Panc1 (cell line): ENCODE measurements at places on chromosomes 2 and 18.

GRCh38 chr2:147980940-147981528, 39.5 kb downstream of the ORC4 start:
- H3K4me3 ChIP-seq = no peak overlapping the region
- H3K27ac ChIP-seq = no peak overlapping the region
- H3K4me1 ChIP-seq = no peaks in the 10 kb centered on the region
- H3K36me3 ChIP-seq = no peaks in the 10 kb centered on the region

- H3K27ac ChIP-seq = no peak overlapping the region
- 0 out of 2 replicates have a peak, but pooled peaks cover 2% of the 10 kb centered on the region for H3K4me1 ChIP-seq
- DNase-seq = no peak
- no peak overlapping the region for H3K4me3 ChIP-seq
- H3K36me3 ChIP-seq = no peaks in the 10 kb centered on the region
Measured at GRCh38 chr2:236117401-236117800, 50.8 kb downstream of the GBX2 start.

DNA sequence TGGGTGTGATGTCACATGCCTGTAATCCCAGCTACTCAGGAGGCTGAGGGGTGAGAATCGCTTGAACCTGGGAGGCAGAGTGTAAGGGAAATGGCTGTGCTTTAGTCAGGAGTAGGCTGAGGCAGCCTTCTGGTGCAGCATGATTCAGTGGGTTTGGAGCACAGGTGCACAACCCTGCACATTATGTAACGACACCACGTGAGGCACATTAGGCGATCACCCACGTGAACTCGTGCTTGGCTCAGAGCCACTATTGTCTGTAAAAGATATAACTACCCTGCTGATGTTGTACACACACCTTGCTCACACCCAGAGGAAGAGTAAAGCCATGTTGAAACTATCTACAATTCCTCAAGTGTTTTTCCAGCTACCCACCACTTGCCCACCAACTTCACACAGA, 54.8 kb upstream of the ZC3H15 start:
- H3K4me1 ChIP-seq = no peaks in the 10 kb centered on the region
- no peak for DNase-seq
- no peak overlapping the region for H3K27ac ChIP-seq
- no peaks in the 10 kb centered on the region for H3K36me3 ChIP-seq
- no peak overlapping the region for H3K4me3 ChIP-seq

DNA sequence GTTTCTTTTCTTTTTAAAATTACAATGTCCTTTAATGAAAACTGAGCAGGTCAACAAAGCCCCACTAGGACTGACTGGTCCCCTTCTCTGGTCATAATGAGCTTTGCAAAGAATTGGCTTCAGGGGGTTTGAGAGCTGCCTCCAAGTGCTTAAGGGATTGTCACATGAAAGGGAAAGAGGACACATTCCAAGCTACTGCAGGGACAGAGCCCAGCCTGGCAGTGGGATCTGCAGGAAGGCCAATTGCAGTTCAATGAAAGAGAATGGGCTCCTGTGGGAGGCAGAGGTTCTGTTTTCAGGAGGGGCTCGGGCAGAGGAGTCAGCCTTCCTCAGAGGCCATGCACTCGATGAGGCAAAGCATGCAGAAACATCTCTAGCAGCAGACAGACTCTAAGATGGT, 84.1 kb upstream of the ACKR3 start:
- H3K36me3 ChIP-seq = no peaks in the 10 kb centered on the region
- H3K27me3 ChIP-seq = 0 out of 2 replicates have a peak, but pooled peaks cover 4% of the 10 kb centered on the region
- H3K4me1 ChIP-seq = no peaks in the 10 kb centered on the region
- H3K4me3 ChIP-seq = no peak overlapping the region

DNA sequence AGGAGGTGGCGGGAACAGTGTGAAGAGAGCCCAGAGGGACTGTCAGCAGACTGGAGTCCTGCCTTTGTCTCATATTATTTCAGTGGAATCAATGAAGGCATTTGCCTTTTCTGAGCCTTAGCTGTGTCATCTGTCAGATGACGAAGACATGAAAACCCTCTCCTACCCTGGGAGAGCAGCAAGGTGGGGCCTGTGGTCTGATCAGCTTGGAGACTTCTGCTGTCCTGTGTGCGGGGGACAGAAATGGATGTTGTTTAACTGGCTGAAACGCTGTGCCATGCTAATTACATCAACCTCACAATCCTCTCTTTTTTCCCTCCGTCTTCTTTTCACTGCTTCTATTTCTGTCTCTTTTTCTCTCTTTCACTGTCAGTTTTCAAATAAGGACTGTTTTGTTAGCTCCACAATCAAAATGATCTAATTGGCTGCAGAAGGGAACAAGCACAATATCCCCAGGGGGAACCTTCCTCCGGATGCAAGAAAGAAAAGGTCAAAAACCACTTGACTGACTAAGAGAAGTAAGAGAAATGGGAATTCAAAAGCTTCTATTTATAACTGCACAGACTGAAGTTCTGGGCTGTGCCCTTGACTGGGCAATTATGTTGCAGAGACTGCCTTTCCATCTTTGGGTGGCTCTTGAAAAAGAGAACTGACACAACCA, 340.1 kb downstream of the CLIP4 start:
- H3K4me3 ChIP-seq = no peak overlapping the region
- no peaks in the 10 kb centered on the region for H3K4me1 ChIP-seq
- H3K27me3 ChIP-seq = peaks cover 5% of the 10 kb centered on the region

DNA sequence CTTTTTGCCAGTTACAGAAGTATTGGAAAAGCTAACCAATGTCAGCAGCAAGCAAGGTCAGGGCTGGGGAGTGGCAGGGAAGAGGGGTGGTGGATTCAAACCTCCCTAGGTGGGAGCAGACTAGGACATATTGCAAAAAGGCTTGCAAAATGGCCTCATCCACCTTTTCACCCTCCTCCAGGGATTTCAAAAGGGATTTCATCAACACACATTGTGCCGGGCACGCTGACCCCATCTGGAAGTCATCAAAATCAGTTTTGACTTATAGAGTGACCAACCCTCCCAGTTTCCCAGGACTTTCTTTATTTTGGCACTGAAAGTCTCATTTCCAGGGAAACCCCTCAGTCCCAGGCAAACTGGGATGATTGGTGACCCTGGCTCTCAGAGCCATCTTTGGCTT, 94.7 kb downstream of the BIN1 start:
- H3K36me3 ChIP-seq = no peaks in the 10 kb centered on the region
- peaks cover 6% of the 10 kb centered on the region; the same call in 1 of the 2 replicates for H3K27me3 ChIP-seq

- H3K4me1 ChIP-seq = no peaks in the 10 kb centered on the region
- no peak overlapping the region for H3K4me3 ChIP-seq
- 0 out of 2 replicates have a peak, but pooled peaks cover 2% of the 10 kb centered on the region for H3K27me3 ChIP-seq
- no peaks in the 10 kb centered on the region for H3K36me3 ChIP-seq
Measured at GRCh38 chr18:26792661-26793060, 72.8 kb downstream of the AQP4 start.

GRCh38 chr2:10300997-10301940, 1.4 kb upstream of the HPCAL1 start:
- peak overlapping the region; percentile 48 for H3K4me3 ChIP-seq
- H3K27me3 ChIP-seq = no peaks in the 10 kb centered on the region
- H3K36me3 ChIP-seq = no peaks in the 10 kb centered on the region; the same call in 1 of the 2 replicates

- no peak overlapping the region for H3K27ac ChIP-seq
- no peaks in the 10 kb centered on the region for H3K27me3 ChIP-seq
- H3K4me1 ChIP-seq = no peaks in the 10 kb centered on the region
- no peak overlapping the region for H3K4me3 ChIP-seq
Measured at GRCh38 chr2:124763611-124764010, 738.5 kb downstream of the CNTNAP5 start.

- no peaks in the 10 kb centered on the region for H3K27me3 ChIP-seq
- DNase-seq = peak; percentile 91
- H3K27ac ChIP-seq = peak overlapping the region; percentile 72
- H3K36me3 ChIP-seq = no peaks in the 10 kb centered on the region
Measured at GRCh38 chr2:1675633-1676032, 68.7 kb downstream of the PXDN start.

DNA sequence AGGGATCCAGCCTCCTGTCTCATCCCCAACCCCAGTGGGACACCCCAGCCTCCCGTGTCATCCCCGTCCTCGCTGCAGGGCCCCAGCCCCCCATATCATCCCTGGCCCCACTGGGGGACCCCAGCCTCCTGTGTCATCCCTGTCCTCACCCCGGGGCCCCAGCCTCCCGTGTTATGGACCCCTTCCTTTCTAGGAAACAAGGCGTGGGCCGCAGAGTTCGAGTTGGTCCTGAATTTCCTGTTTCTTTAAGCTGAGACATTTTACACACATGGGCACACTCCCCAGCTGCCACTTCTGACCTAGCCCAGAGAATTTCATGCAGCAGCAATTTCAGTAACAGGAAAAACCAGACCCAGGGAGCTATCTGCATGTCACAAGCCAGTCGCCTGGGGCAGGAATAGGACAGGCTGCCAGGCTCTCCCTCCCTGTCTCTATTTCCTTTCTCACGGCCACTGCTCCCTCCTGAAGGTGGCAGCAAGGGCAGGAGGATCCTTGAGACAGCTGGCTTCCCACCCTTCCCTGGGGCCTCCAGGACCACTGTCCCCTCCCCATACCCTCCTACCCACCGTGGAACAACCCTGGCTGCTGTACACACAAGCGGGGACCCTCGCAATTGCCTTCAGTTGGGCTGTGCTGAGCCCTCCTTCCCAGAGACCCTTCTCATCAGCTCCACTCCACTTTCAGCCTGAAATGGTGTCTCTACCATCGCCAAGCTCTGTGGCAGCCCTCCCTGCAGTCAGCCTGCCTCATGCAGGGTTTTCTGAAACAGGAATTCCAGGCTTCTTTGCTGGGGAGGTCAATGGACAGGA, 141.9 kb upstream of the ID2 start:
- no peak for DNase-seq

GRCh38 chr18:68498636-68499035, 216.3 kb downstream of the TMX3 start:
- no peaks in the 10 kb centered on the region for H3K4me1 ChIP-seq
- H3K27ac ChIP-seq = no peak overlapping the region
- no peaks in the 10 kb centered on the region for H3K27me3 ChIP-seq
- no peak overlapping the region for H3K4me3 ChIP-seq
- DNase-seq = no peak

- no peak overlapping the region for H3K27ac ChIP-seq
- H3K4me3 ChIP-seq = no peak overlapping the region
- no peaks in the 10 kb centered on the region for H3K36me3 ChIP-seq
- no peaks in the 10 kb centered on the region for H3K27me3 ChIP-seq
- DNase-seq = no peak
Measured at GRCh38 chr2:52776571-52776970, 991.0 kb upstream of the CHAC2 start.

DNA sequence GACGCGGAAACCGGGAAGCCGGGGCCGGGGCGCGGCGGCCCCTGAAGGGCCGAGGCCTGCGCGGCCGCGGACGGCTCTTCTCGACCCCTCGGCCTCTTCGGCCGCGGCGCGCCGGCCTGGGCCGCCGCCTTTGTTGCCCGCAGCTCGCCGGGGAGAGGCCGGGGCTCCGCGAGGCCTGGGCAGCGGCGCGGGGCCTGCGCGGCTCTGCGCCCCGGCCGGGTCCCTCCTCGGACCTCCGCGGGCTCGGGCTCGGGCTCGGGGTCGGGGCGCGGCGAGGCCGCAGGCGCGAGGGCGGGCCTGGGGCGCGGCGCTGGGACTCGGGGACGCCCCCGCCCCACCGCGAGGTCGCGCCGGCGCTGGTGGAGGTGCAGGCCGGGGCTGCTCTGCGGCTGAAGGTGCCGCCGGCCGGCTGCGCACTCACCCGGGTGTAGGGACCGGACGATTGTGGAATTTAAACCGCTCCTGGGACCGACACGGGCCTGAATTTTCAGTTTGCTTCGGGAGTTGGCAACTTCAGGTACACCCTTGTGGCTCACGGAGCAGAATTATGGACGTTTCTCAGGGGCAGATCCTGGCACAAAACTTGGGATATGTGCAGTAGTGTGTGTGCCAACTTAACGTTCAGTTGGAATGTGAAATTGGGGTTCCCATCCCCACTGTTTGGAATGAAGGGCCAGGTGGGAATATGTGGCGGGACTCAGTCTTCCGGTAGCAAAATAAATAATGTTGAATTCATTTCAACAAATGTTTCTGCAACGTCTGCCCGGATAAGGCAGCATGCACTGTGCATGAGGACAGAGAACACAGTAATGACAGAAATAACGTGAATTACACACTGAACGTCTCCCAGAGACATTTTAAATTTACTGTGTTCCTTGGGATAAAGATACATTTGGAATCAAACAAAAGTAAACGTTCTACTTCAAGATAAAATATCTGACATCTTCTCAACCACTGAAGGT, 787 bp downstream of the SOCS6 start:
- DNase-seq = no peak
- H3K27ac ChIP-seq = peak overlapping the region; percentile 98
- no peaks in the 10 kb centered on the region for H3K27me3 ChIP-seq
- H3K4me1 ChIP-seq = peaks cover 25% of the 10 kb centered on the region
- no peaks in the 10 kb centered on the region for H3K36me3 ChIP-seq

DNA sequence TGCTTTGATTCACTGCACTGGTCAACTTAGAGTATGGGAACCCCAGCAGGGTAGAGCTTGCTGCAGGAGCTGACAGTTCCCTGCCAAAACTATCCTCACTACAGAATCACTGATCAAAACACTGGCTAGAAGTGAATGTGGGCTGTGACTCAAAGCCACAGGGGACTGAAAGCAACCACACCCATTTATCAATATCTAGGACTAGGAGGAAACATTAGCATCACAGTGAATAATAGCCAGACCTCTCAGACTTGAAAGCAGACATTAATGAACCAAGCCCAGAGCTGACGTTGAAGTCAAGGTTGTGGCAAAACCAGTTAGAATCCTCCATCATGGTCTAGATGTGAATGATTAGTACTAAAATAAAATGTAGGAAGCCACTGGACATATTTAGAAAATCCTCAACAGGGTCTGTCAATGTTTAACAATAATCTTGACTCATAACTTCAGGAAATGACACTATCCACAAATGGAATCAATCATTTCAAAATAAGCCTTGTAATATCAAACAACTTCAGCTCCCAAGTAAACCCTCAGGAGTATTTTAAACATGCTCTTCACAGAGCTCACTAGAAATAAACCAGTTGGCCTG, 131.4 kb downstream of the CDH20 start:
- no peak for DNase-seq
- H3K27ac ChIP-seq = no peak overlapping the region
- no peak overlapping the region for H3K4me3 ChIP-seq

DNA sequence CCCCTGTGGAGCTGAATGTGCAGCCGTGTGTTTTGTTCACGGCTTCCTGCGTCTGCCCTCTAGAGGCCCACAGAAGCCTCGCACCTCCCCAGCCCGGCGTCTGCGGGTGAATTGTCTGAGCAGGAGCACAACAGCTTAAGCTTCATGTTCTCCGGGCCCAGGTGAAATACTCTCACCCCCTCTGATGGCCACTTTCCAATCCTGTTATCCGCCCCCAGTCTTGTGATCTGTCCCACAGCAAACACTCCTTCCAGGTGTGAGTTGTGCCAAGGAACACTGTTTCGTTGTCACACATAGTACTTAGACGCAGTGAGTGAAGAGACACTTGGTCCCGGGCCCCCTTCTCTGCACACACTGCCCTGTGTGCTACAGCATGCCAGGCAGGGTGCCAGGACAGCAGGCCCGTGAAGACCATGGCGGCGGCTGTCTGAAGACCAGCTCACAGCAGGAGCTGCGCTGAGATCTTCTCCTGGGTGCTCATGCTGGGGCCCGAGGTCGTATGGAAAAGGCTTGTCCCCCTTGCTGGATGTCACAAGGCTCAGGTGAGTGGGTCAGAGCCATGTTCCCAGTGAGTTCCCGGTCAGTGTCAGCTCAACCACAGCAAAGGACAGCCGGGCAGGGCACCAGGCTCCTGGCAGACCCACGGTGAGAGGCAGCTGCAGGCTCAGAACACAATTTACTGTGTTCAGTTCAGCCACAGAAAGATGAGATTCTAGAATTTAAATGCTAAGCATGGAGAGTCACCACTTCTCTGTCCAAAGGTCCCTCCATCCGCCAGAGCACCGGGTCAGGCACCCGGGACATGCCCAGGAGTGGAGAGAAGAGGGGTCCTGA, 6.8 kb upstream of the PXDN start:
- no peak overlapping the region for H3K4me3 ChIP-seq
- H3K36me3 ChIP-seq = no peaks in the 10 kb centered on the region
- H3K27ac ChIP-seq = peak overlapping the region; percentile 90
- DNase-seq = no peak
